ENCODE measurements at places on chromosomes 1 and 21. TPM values are rescaled to one million over a fixed set of nuclear protein-coding genes. Genes with fewer than 3 reads are reported as not detected.

KRTAP12-1 gene
- total RNA-seq: not detected

PDE9A gene
- 3.2 TPM for total RNA-seq

NBPF6 gene
- total RNA-seq: not detected

DNA sequence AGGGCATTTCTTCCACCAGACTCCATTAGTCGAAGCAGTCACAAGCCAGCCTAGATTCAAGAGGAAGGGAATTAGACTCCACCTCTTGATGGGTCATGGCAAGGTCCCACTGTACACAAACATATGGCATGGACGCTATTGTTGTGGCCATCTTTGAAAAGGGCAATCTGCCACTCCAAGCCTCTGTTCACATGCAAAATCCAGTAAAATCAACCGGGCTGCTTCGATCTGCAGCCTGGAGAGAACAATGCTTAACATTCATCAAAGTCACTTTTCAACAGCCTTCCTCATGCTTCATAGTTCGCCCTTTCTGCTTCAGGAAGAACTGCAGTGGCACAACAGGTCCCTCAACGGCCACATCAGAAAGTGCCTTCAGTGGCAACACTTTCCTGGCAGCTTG lies 28.0 kb upstream of the GJB5 start:
- no peak for DNase-seq

DNA sequence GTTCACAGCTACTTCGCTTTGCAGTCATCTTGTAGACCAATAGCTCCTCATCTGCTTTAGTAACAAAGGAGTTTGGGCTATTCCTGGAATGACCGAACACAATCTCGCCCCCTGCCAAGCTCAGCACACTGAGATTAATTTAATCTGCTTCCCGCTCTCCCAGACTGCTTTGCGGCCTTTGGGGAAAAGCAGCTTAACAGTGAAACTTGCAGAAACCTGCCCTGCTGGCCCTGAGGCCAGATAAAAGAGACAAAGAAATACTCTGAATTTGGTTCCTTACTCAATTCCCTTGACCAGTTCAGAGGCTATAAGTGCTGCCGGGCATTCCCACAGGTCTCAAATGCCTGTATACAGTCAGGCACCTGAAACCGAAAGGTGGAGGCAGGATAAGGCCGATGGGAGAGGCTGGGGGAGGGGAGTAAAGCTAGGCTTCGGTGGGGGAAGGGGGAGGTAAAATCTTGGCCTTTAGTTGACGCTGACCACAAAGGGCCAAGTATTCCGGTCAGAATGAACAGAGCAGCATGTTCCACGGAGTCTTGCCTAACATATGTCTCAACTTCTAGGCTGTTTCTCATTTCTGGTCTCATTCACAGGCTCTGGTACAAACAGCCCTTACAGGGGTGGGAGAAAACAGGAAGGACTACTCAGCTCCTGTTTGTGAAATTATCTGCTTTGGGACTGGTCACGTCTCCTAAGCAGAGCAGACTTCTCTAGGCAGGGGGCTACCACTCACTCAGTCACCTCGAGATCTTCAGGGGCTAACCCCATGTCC lies 17.7 kb upstream of the A3GALT2 start:
- DNase-seq: peak; percentile 57

DNA sequence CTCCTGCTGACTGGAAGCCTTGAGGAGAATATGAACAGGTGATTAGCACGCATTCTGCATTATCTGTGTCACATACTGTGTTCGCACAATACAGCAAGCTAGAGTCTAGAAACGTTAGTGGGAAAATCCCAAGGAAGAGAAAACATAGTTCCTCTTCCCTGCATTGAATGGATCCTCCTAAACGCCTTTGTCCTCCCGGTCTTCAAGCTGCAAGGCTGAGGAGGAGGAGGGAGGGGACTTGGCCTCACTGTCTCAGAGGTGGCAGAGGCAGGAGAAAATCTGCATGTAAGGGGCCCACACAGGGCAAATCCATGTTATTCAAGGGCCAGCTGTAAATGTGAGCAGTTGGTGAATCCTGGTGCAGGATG lies 34.4 kb downstream of the WNT9A start:
- DNase-seq: no peak

GRCh38 chr1:109466452-109467300 lies at the start of gene SYPL2:
SYPL2 (plus strand) TSS chr1:109466546; CDS start chr1:109466844, 298 bp downstream.
- DNase-seq: peak; percentile 64

DNA sequence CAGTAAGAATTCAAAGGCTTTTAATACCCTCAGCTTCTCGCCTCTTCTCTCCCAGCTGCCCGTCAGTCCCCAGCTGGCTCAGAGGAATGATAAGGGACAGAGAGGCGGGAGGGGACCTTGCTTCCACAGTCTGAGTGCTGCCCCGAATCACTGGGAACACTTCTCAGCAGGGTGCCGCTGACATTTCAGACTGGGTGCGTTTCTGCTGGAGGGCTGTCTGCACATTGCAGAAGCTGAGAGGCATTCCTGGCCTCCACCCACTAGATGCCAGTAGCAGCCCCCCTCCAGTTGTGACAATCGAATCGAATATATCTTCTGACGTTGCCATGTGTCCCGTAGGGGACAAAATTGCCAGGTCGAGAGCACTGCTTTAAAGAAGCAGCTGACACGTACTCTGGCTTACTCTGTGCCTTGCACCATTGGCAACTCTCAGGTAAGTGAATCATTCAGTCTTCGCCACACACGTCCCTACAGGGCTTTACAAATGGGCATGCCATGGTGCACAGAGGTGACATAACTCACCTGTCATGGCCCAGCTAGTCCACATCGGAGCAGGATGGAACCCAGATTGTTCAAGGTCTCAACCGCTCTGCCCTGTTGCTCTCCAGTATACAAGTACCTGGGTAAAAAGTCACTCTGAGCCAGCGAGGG lies 23.9 kb downstream of the CTNNBIP1 start:
- peak; percentile 37 for DNase-seq

DNA sequence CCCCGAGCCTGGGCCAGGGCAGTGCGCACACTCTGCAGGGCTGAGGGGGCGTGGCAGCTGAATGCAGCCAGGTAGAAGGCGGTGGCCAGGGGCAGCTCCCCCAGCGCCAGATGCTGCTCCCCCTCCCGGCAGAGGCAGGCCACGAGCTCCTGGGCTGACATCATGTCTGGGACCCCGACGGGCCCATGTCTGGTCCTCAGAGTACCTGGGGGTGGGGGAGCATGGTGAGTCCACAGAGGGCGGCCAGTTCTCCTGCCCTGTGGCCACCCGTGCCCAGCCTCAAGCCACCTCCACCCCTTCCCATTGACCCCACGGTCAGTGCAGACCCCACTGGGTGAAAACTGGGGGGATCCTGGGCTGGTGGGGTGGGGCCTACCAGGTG lies 838 bp downstream of the TTC34 start:
- DNase-seq: peak; percentile 7

GRCh38 chr1:5297886-5298239 lies 643.5 kb downstream of the AJAP1 start:
- no peak for DNase-seq

GRCh38 chr1:51313268-51313852 lies 17.0 kb downstream of the TTC39A start:
- no peak for DNase-seq

Measured in left ventricle myocardium inferior (tissue), 1 donor.